Activated CD4-positive, alpha-beta T cell treated with anti-CD3 and anti-CD28 coated beads, Interleukin-2, Interleukin-4, amounts not matched to agents 100 ng/mL and 50 ng/mL, durations not matched to agents 16 hours and 8 hours (primary cell): ENCODE measurements at places on chromosomes 16 and 17.

DNA sequence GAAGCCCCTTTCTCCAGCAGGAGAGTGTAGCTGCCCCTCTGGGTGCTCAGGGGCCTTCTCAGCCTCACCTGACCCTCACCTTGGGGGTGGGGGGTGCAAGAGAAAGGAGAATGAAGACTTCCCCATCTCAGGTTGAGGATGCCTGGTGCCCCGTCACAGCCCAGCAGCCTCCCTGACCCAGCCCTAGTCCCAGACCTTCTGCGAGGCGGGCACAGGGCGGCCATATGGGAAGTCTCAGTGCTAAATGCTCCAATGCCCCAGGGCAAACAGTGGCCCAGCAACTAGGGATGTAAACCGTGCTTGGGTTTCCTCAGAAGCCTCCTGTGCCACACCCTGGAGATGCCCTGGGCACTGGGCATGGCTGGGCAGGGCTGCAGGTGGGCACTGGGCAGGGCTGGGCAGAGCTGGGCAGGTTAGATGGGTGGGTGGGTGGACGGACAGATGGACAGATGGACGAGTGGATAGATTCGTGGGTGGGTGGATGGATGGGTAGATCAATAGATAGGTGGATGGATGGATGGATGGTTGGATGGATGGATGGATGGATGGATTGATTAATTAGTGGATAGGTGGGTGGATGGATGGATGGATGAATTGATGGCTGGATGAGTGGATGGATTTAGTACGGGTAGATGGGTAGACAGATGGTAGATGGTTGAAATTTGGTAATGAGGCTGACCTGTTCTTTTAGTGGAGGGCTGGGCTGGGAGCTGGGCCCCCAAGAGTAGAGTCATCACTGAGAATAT, 16.8 kb downstream of the TPSD1 start:
- DNase-seq, result no peak

- DNase-seq, result no peak
These were observed 85.1 kb downstream of the LITAF start for GRCh38 chr16:11501632-11502031.

GRCh38 chr16:56939801-56940200, 7.9 kb downstream of the HERPUD1 start:
- no peak for DNase-seq

DNA sequence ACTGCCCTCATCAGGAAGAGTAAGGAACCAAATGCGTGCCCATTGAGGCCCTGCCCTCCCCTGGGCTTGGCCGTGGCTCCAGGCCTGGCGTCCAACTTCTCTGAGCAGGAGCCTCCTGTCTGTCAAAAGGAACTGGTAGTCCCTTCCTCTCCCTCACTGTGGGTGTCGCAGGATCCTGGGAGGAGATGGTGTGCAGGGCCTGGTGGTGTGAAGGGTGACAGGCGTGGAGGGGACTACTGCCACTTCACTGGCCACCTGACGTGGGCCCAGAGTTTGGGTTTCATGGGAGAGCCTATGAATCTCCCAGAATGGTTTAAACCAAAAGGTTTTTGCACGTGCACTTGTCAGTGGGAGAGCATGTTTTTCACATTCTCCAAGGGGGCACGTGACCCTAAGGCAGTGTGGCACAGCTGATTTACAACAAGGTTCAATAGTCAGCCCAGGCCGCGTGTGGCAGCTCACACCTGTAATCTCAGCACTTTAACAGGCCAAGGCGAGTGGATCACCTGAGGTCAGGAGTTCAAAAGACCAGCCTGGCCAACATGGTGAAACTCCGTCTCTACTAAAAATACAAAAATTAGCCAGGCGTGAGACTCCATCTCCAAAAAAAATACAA, 12.5 kb downstream of the ARL2BP start:
- DNase-seq, result no peak

DNA sequence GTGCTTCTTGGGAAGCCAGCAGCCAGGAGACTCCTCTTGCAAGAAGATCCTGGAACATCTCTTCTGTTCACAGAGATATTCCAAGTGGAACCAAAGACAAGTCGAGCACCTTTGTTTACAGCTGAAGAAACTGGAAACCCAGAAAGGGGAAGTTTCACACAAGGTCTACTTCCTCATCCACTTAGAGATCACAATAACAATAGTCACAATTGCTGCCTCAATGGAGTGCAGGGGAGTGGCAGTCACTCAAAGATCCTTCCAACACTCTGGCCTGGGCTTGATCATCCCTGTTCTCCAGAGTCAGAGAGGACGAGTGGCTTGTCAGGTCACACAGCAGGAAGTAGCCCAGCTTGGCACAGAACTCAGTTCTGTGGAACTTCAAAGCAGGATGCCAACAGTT, 46.9 kb upstream of the SIAH1 start:
- DNase-seq, result no peak
